ENCODE measurements at places on chromosomes 7 and 10.

DNA sequence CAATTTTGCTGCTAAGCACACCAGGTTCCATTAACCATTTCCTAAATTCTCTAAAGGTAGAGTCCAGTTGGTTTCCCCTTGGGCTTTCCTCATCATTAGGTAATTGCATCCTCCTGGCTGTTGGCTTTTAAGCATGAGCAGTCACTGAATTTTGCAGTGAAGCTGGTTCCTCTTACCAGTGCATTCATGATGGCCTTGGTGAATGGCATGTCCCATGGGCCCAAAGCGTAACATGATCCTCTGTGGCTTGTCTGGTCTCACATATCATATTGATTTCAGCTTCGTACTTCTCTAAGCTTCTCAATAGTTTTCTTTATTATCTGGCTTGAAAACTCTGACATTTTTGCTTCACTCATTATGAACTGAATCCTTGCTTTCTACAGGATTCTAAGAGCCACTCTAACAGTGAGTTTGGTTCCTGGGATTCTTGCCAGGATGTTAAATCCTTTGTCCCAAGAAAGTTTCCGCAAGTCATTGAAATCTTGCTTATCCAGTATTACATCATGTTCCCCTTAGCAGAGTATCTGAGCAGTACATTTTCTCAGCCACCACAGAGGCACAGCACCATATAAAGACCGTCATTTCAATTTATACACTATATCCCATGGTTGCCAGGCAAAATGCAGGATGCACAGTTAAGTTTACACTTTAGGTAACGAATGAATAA is 134.2 kb downstream of the PTN start:
- DNase-seq: no peak

GRCh38 chr7:136976504-136977251 is 108.2 kb downstream of the CHRM2 start:
- no peak for DNase-seq

DNA sequence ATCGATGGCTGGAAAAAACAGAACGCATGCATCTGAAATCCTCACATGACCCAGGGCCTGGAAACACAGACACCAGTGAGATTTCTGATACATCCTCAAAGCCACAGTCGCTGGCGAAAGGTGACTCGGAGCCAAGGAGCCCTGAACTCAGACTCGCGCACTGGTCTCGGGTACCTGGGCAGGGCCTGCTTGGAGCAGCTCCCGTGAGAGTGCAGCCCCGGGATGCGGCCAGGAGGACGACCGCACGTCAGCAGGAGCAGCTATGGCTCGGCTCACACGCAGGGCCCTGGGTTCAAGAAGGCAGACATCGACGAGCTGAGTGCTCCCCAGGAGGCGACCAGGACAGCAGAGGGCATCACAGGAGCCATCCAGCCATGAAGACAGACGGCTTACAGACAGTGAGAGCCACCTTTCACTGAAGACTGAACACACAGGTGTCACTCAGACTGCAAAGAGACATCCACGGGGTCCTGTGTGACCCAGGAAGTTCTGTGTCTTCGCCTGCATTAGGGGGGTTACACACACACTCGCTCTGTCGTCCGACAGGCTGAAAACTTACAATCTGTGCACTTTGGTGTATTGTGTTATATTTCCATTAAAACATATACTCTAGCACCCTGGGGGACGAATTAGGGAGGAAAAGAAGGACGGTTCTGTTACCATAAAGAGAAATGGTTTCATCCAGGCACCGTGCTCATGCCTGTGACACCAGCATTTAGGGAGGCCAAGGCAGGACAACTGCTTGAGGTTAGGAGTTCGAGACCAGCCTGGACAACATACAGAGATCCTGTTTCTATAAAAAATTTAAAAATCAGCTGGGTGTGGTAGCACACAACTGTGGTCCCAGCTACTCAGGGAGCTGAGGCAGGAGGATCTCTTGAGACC is 227.7 kb downstream of the MAD1L1 start:
- no peak for DNase-seq

GRCh38 chr7:4634166-4634565 is 47.9 kb upstream of the FOXK1 start:
- DNase-seq: no peak

DNA sequence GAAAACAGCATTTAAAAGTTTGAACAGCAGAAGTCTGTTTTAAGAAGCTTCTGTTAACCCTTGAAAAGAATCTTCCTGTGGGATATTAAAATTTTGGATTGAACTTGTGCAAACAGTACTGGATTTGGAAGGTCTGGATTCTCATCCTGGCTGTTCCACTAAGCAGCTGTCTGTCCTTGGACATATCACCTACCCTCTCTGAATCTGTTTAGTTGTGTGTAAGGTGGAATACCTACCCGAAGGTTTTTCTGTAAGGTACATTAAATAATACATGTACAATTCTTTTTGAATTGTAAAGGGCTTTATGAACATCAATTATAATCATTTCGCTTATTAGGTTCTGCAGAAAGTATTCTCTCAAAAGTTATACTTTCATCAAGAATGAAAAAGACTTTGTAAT is 2.2 kb downstream of the PDCD4 start:
- DNase-seq: peak; percentile 34

DNA sequence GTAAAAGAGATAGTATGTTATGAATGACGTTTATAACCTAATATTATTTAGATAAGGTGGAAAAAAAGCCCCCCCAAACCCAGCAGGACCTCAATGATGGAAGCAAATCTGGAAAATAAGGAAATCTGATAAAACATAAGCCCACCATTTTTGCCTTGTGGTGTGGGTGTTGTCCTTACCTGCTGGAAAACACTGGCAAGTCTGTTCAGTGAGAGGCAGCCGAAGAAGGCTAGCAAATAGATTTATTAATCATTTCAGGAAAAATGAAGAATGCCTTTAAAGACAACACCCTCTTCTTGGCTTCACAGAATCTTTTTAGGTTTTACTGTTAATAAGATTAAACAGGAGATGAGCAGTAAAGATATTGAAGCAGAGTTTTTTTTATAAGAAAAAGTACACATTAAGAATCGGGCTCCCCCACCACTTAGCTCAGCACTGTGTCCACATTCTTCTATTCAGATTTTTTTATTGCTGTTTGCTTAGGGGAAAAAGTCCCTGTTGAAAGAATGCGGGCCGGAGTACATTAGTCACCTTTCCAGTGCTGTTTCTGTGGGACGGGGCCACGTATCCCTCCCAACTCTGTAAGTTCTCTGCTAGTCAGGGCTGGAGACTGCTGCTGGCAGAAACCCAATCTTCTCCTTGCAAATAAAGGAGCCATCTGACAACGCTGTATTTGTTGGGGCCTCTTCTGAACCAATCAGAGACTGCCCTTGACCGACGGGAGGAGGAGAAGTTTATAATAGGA is 104.1 kb downstream of the EVX1 start:
- DNase-seq: no peak

DNA sequence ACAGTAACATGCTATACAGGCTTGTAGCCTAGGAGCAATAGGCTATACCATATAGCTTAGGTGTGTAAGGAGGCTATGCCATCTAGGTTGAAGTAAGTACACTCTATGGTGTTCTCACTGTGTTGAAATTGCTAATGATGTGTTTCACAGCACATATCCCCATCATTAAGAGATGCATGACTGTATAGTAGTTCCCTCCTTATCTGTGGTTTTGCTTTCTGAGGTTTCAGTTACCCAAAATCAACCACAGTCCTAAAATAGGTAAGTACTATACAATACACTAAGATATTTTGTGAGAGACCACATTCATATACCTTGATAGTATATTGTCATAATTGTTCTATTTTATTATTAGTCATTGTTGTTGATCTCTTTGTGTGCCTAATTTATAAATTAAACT is 12.7 kb downstream of the FZD1 start:
- DNase-seq: no peak

- DNase-seq: no peak
Measured at GRCh38 chr10:95196046-95196445, 2.0 kb downstream of the ACSM6 start.

- DNase-seq: no peak
Measured at GRCh38 chr10:56943221-56943755, 582.2 kb upstream of the ZWINT start.

DNA sequence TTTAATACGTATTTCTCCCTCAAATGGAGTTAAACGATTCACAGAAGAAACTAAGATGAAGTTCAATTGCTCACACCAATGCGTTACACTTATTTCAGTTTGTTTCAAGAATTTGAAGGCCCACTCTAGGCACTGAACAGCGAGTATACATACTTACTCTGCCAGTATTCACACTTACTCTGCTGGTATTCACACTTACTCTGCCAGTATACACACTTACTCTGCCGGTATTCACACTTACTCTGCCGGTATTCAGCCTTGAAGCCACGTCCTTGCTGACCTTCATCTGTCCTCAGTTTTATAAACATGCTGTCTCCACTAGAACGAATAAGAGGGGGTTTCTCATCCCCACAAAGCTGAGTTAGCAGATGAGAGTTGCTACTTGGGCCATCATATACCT is 86.0 kb downstream of the CUBN start:
- DNase-seq: no peak

DNA sequence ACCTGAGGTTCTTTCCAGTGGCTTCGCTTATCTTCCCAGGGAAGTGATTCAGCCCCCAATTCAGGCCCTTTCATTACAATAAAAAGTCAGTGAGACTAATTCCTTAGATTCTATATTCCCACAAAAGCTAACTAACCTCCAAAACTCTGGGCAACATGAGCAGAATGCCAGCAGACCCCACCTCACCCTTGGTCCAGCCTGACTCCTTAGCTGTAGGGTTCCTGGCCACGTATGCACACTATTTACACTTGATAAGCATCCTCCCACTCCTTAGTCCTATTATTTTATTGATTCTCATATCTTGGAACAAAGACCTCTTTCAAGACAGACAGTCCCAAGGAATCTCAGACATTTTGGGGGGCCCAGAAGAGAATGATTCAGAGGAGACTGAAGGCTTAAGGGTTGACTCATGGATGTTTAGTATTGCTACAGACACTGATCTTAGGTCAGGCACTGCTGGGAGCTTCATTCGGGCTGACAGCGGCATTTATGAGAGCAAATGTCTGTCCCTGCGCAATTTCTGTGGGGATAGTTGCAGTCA is 162.6 kb upstream of the GDF10 start:
- DNase-seq: no peak

GRCh38 chr7:27962273-27962672 is 218.3 kb downstream of the JAZF1 start:
- no peak for DNase-seq

DNA sequence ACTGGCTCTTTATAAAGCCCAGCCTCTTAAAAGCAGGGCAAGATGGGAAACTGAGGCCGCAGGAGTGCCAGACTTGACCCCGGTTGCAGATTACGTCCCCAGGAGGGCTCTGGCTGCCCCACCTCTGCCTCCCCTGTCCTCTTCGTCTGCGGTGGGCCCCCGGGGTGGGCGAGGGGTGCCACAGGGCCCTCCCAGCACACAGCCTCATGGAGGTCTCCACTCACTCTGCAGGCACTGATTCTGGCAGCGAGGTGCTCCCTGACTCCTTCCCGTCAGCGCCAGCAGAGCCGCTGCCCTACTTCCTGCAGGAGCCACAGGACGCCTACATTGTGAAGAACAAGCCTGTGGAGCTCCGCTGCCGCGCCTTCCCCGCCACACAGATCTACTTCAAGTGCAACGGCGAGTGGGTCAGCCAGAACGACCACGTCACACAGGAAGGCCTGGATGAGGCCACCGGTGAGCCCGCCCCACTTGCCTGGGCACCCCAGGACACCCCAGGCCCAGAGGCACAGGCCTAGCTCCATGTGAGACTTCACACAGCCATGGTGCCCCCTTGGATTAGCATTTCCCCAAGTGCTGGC is 39.4 kb upstream of the SLC29A3 start:
- peak; percentile 73 for DNase-seq

DNA sequence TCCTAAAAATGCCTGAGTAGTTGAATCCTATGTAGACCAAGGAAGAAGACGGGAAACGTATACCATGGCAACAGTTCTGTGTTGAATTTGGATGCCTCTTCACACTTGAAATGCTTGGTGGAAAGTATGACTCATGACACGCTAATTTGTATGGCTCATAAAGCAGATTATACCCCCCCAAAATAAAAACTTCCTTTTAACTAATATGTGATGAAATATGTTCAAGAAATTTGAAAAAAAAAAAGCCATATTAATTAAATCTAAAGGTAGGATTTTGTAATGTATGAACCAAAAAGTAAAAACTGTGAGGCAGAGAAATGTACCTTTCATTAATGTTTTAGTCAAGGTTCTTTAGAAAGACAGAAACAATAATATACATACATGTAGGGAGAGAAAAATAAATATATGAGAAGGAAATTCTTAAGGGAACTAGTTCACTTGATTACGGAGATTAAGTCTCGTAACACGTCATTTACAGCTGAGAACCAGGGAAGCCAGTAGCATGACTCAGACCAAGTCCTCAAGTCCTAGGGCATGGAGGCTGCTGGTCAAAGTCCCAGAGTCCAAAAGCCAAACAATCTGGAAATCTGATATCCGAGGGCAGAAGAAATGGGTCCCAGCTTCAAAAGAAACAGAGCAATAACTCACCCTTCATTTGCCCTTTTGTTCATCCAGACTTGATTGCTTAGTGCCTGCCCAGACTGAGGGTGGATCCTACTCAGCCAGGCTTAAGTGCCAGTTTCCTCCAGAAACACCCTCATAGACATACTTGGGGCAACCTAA is 485.1 kb downstream of the SEMA3D start:
- DNase-seq: no peak

DNA sequence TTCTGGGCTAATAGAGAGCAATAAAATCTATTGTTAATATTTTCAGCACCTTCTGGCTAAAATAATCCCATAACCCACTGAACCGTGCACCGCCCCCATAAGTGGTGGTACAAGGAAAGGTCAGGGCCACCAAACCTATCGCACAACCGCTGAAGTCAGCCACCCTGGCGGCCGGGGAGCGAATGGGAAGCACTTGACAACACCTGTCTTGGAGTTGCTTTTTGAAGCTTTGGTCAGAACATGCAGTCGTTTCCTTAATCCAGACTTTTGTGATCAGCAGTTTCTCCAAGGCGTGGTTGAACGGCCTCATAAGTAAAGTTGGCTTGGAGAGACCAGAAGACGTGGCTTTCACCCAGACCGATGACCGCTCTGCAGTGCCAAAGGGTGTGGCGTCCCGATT is 97.4 kb downstream of the DNAJB6 start:
- DNase-seq: no peak

DNA sequence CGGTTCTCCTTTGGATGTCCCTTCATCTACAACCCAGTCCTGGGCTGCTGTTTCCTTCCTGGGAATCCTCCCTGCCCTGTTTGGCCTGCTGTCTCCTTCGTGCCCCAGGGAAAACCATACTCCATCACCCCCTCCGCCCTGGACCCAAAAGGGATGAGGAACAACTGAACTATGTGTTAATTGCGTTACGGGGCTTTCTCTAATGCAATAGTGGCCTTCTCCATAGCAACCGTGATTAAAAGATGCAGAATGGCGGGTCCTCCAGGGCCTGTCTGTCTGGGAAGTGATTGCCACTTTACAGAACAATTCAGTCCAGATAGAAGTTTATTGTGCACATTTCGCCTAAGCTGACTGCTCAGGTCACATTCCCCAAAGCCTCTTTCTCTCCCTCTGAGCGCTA is 112.0 kb upstream of the FGFR2 start:
- peak; percentile 76 for DNase-seq

All from G401 (cell line).